ENCODE measurements at places on chromosomes 4 and X. TPM values are rescaled to one million over a fixed set of nuclear protein-coding genes. Genes with fewer than 3 reads are reported as not detected.

GRCh38 chr4:55218041-55218440 is 92.6 kb upstream of the KDR start:
- no peak for DNase-seq

DNA sequence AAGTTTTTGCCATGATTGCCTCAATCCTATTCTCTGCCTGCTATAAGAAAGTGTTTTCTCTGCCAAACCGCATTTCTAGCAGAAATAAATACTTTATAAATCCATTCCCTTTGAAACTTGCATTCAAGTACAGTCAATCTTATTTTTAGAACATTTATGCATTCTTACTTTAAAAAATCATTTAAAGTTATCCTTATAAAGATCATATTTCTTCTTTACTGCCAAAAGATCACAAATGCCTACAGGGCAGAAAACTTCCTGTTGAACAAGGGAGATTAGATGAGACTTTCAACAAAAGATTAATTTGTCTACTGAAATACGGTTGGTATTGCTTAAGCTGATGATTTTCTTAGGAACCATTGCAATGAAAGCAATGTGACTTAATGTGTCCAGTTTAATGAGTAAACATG is 207.2 kb upstream of the SLIT2 start:
- no peak for DNase-seq

GRCh38 chr4:46388857-46389256 is 1.1 kb downstream of the GABRA2 start:
- DNase-seq, result no peak

DNA sequence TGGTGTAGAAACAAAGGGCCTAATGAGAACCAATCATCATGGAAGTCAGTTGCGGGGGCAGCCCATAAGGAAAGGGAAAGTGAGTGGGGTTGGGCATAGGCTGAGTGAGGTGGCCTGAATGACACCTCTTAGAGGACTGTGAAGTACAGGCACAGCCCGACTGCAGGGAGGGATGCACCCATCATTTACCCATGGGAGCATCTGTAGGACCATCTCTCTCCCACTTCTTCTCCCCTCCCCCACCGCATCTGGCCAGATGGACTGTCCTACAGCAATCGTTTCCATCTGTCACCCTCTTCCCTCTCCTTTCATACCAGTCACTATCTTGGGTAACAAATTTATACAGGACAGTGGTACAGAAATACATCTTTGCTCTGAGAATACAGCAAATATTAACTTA is 4.2 kb downstream of the STBD1 start:
- no peak for DNase-seq

The MAOA gene
- 17.9 TPM for polyA plus RNA-seq

The VCX2 gene
- 0.28 TPM for polyA plus RNA-seq

GRCh38 chrX:1398431-1399340 is 6.8 kb upstream of the SLC25A6 start:
- no peak for DNase-seq

- no peak for DNase-seq
These were observed 137.5 kb downstream of the ZNF674 start for GRCh38 chrX:46407753-46408130.

- DNase-seq, result peak; percentile 26
These were observed 424.2 kb downstream of the FGF13 start for GRCh38 chrX:138287205-138287877.

The TSPAN7 gene
- polyA plus RNA-seq, result 72.4 TPM

The DDIT4L gene
- 2.7 TPM for polyA plus RNA-seq

DNA sequence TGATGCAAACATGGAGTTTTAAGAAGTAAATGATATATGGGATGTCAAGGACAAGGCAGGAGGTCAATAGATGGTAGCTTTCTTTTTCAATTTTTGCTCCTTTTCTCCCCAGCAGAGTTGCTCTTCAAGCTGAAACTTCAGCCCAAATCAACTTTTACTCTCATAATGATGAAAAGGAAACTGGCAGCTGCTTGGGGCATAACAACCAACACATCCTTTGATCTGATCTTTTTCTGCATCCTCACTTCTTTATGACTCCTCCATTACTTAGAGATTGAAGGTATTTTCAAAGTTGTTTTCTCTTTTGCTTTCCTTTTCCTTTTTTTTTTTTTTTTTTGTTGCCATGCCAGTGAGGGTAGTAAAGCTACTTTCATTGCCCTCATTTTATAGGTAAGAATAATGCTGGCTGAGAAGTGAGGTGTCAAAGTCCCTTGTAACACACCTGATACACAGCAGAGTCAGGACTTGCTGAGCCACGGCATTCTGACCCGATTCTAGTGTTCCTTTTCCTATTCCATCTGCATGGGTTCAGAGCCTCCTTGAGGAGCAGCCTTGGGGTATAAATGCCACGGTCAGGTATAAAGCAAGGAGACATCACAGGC is 26.9 kb downstream of the SLC2A9 start:
- no peak for DNase-seq

DNA sequence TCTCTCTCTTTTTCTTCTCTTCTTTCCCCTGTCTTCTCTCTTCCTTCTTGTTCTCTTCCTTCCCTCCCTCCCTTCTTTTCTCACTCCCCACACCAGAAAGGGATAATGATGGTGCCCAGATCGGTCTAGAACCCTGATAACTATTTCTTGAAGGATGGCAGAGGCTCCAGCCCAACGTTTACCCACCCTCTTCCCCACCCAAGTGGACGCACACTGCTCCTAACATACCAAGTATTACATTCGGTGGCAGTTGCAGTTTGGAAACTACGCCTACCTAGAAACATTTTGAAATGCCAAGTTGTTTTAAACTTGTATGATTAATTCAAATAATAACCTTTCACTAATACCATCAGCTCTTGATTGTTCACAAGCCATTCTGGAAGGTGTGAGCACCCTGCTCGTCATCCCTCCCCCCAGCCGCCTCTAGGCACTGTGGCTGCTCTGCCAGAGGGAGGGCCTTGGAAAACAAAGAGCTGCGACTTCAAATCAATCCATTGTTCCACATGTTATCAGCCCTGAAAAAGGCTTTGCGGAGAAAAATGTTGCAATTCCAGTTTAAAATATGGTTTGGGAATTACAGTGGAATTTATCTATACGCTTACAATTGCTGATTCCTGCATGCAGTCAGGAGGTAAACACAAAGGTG is 1017.5 kb upstream of the TENM3 start:
- DNase-seq, result no peak

DNA sequence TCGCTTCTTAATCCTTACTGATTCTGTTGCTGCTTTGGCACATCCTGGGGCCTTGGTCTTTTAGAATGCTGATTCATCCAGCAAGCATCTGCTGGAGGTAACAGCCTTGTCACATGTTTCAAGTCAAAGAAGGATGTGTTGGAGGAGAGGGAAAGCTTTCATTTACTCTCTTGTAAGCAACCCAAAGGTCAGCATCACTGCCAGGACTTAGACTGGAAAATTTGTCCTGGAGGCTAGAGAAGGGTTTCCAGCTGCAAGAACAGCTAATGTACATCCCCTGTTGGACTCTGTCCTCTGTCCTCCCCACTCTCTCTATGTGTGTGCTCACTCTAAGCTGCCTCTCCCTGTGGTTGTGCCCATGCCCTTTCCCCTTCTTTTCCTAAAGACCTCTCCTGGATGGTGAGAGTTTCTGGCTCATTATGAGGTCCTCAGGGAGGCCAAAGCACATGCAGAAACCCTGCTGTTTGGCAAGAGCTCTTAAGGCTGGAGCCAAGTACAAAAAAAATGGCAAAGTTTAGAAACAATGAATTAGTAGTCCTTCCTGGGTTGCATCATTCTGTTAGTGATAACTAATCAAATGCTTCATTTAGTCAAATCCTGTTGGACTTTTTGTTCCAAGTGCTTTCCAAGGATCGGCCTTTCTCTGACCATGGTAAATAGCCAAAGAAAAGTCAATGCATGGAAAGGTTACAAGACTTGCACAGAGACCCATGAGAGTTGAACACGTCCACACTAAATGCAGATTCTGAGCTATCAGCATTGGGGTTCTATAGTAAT is 13.4 kb upstream of the SRPX start:
- no peak for DNase-seq
